AG09309 (cell line): ENCODE measurements at places on chromosomes 2 and 18.

DNA sequence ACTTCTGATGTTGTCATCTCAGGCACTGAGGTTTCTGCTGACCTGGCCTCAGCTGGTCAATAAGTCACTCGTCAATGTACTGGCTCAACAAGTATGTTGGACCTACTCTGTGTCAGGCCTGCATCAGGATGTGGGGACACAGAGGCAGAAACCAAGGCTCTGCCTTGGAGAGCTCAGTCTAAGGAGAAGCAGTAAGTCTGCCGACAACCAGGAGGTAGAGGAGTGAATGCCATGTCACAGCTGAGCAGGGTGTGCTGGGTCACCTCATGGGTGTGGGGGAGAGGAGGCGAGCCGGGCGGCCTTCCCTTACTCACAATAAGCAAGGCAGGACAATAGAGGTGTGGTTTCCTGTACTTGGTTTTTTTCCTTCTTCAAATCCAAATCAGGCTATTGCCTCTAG lies 75.8 kb downstream of the COLEC12 start:
- no peak for DNase-seq

DNA sequence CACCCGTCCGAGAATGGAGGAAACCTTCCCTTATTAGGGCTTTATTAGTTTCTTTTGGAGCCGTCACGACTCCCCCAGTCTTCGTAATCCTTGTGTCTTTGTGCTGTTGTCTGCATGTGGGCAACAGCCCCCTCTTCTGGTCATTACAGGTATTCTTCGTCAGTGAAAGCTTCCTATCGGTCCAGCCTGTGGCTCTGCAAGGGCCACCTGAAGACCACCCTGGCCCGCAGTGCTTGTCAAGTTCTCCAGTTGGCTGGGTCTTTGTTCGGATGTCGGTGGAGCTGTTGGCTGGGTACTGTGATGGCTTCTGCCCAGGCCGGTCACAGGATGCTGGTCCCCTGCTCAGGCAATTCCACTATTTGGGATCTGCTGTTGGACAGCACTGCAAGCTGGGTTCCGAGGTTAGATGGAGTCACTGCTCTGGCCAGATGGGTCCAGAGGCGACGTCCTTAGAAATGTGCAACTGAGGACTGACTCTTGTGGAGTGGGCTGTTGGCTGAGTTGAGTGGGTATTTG lies 19.2 kb downstream of the E2F6 start:
- DNase-seq = peak; percentile 5

DNA sequence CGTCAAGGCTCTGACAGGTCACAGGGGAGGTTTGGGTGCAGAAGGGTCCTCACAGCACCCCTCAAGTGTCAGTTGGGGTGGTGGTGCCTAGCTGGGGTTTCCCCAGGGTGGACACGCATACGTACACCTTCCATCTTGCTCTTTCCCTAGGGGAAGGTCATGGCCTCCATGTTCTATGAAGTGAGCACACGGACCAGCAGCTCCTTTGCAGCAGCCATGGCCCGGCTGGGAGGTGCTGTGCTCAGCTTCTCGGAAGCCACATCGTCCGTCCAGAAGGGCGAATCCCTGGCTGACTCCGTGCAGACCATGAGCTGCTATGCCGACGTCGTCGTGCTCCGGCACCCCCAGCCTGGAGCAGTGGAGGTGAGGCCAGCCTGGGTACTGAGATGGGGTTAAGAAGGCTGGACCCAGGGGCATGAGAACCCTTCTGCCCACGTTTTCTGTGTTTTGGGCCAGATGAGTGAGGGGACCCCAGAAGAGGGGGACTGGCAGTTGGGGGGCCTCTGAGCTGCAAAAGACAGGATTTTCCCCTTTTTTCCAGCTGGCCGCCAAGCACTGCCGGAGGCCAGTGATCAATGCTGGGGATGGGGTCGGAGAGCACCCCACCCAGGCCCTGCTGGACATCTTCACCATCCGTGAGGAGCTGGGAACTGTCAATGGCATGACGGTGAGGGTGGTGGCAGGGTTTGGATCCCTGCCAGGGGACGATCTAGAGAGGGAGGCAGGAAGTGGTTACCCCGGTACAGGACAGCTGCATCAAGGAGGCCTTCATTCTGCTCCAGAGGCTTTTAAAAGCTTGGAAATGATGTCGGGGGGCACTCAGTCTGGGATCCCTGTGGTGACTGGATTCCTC lies 20.9 kb downstream of the SLC30A3 start:
- DNase-seq = no peak

- DNase-seq = no peak
These were observed 2.5 kb upstream of the DUSP2 start for GRCh38 chr2:96147593-96148201.

GRCh38 chr2:126940331-126940730 lies 41.6 kb downstream of the TEX51 start:
- no peak for DNase-seq

GRCh38 chr18:64110692-64111480 lies 38.0 kb downstream of the LINC00305 start:
- no peak for DNase-seq

DNA sequence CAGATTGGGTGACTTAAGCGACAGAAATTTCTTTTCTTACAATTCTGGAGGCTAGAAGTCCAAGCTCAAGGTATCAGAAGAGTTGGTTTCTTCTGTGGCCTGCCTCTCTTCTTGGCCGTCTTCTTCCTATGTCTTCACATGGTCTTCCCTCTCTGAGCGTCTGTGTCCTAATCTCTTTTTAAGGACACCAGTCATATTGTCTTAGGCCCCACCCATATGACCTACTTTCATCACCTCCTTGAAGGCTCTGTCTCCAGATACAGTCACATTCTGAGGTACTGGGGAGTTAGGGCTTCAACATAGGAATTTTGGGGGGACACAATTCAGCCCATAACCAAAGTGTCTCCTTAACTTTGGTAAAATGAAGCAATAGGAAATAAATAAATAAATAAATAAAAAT lies 110.9 kb upstream of the EPC2 start:
- no peak for DNase-seq

- no peak for DNase-seq
These were observed 144.9 kb downstream of the TNS1 start for GRCh38 chr2:217857624-217858506.

DNA sequence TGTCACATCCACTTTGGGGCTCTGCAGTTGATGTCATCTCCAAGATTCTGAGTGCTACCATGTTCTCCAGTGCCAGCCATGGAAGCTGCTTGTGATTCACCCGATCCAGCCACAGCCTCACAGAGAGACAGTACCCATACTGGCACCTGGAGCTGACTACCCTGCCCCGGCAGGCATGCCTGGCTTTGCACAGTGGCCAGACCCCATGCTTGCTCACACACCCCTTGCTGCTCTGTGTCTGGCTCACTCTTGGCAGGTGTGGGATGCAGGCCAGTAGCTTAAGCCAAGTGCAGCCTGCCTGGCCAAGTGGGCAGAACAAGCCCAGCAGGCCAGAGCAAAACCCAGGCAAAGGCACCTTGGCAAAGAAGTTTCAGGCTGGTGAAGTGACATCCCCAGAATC lies 828.4 kb upstream of the VRK2 start:
- no peak for DNase-seq

GRCh38 chr18:33960417-33960816 lies 264.3 kb downstream of the NOL4 start:
- no peak for DNase-seq

DNA sequence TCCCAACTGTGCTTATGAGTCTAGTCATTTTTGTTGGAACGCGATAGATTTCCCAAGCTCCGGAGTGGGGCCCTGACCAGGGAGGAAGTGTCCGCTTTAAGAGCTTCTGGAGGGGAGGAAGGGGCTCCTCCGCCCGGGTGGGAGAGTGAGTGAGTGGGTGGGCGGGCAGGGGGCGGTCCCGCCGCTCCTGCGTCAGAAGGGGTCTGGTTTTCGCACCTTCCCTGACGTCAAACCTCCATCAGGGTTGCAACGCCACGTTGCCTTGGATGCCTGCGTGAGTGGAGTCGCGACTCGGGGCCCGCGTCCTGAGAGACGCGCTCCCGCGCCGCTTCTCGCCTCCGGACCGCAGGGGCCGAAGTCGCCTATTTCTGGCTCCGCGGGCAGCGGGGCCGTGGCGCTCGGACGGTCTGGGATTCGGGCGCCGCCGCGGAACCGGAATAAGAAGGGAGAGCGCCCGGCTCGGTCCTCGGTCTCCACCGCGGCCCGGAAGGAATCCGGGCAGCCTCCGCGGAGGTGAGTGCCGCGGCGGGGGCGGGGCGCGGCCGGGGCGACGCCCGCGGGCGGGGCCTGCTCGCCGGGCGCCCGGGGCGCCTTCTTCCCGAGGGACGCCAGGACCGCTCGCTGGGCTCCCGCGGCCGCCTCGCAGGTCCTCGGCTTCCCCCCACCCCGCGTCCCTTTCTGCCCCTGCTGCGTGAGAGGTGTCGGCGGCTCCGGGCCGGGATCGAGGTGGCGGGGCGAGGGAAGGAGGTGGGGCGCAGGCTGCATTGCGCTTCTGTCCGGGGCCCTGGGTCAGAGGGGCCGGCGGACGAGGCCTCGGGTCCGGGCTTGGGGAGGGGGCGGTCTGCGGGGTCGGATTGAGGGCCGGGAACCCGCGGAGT lies at the start of gene ZDBF2:
Gene ZDBF2, plus strand, starts transcription at position 230 of the 878 bp plus-strand sequence. CDS start 7,187 bp downstream, outside the sequence.
- no peak for DNase-seq

- peak; percentile 10 for DNase-seq
These were observed 24.8 kb upstream of the RPE start for GRCh38 chr2:209977386-209978239.

GRCh38 chr2:54271189-54271588 lies 15.2 kb upstream of the TSPYL6 start:
- no peak for DNase-seq

- no peak for DNase-seq
These were observed 423.2 kb upstream of the CRIM1 start for GRCh38 chr2:35932276-35932963.

DNA sequence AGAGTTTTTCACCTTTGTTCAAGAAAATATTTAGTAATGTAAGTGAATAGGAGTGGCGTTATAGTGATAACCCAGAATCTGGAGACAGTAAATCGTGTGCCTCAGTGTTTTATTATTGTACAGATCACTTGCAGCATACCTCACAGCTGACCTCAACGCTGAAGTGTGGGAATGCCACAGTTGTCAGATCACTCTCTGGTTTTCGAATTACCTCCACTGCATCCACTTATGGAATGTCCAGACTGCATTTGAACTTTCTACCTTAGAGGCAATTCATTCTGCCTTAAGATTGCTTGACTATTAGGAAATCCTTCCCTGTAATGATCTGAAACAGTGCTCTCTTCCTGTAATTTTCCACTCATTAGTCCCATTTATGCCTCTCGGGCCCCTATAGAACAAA lies 164.5 kb upstream of the ALPP start:
- DNase-seq = no peak

- no peak for DNase-seq
These were observed 860.5 kb downstream of the RNF144A start for GRCh38 chr2:7777668-7778067.

GRCh38 chr18:36316246-36316645 lies 18.7 kb downstream of the FHOD3 start:
- no peak for DNase-seq

- DNase-seq = no peak
These were observed 364.7 kb downstream of the GPD2 start for GRCh38 chr2:156800781-156801361.

DNA sequence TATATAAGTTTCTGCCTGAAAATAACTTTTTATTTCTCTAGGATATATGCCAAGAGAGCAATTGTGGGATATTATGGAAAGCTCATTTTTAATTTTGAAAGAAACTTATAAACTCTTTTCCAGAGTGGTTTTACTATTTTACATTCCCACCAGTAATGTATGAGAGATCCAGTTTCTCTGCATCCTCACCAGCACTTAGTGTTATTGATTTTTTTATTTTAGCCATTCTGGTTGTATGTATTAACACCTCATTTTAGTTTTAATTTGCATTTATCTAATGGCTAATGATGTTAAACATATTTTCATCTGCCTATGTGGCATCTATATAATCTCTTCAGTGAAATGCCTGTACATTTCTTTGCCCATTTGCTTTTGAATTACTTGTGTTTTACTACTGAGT lies 597.7 kb upstream of the RAB6C start:
- DNase-seq = no peak

- DNase-seq = no peak
These were observed 35.4 kb downstream of the STAT4 start for GRCh38 chr2:191115391-191115790.

- no peak for DNase-seq
These were observed 444.1 kb upstream of the RAB12 start for GRCh38 chr18:8165095-8165494.

DNA sequence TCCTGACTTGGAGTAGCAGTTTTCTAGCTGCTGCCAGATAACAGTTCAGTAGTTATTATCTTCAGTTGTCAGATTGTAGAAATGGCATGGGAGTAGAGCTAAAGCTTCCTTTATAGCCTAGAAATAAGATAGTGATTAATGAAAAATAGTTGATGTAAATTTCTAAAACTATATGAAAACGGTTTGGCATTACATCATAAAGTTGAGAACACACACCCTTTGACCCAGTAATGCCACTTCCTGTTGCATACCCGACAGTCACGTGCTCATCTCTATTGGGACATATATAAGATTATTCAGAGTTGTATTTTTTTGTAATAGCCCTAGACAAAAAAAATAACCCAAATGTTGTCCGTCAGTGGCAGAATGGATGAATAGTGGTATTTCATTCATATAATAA lies 39.4 kb upstream of the ASB1 start:
- no peak for DNase-seq

DNA sequence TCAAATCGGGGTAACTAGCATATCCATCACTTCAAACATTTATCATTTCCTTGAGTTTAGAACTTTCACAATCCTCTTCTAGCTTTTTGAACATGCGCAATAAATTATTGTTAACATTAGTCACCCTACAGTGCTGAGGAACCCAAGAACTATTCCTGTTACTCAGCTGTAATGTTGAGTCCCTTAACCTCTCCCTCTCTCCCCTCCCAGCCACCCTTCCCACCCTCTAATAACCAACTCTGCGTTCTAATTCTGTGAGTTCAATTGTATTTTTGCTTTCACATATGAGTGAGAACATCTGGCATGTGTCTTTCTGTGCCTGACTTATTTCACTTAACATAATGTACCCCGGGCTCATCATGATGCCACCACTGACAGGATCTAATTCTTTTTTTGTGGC lies 78.6 kb upstream of the RANBP2 start:
- DNase-seq = no peak

- no peak for DNase-seq
These were observed 202.1 kb downstream of the RNF144A start for GRCh38 chr2:7119132-7119835.

- no peak for DNase-seq
These were observed 2.3 kb downstream of the IL18R1 start for GRCh38 chr2:102357937-102358336.

- no peak for DNase-seq
These were observed 16.0 kb upstream of the MSGN1 start for GRCh38 chr2:17800219-17800618.

- no peak for DNase-seq
These were observed 131.5 kb downstream of the ATP9B start for GRCh38 chr18:79200546-79201268.
